ENCODE measurements at places on chromosomes 7 and 10.

DNA sequence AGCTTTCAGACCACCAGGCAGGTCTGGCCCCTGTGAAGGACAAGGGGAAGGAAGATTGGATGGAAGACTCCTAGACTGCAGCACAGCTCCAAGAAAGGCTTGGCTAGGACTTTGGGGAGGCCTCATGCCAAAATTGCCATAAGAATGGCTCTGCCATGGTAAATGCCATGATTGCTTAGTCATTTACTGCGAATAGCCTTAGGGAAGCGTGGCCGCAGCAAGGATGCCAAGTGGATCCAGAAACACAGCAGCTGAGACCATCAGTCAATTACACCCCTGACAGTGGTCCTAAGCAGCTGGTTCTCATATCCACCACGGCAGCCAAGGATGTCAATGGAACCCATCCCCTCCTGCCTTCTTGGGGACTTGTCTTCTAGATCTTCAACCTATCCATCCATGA, 88.2 kb upstream of the AUTS2 start:
- no peak for DNase-seq

GRCh38 chr10:124516181-124516580, 54.6 kb downstream of the LHPP start:
- no peak for DNase-seq

- no peak for DNase-seq
Measured at GRCh38 chr7:150342121-150342408, 636 bp upstream of the RARRES2 start.

DNA sequence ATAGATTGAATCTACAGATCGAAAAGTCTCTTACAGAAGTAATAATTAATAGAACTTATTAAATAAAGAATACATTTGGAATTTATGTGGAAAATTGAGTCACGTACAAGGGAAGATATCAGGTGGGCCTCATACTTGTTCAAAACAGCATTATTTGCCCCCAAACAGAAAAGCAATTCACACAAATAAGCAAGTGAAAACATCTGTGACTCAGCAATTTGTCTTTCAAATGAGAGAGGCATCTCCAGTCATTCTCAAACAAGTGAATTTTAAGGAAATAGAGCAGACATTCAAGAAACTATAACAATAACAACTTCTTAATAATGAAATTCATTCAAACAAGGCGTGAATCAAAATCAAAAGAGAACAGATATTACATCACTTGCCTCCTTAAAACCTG, 50.1 kb downstream of the SEMA3A start:
- DNase-seq = no peak

DNA sequence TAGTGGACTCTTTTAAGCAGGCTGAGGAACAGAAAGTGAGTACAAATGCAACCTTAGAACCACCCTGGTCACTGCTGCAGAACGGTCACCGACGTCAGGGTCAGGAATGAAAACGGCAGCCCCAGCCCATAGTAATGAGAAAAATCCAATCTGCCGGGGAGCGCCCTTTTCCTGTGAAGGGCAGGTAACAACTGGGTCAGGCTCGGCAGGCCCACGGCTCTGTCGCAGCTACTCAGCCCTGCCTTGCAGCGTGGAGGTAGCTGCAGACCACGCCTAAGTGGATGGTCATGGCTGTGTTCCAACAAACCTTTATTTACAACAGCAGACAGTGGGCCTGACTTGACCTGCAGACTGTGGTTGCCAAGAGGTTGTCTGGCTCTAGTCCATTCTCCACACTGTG, 563.2 kb downstream of the DNAJB6 start:
- no peak for DNase-seq

DNA sequence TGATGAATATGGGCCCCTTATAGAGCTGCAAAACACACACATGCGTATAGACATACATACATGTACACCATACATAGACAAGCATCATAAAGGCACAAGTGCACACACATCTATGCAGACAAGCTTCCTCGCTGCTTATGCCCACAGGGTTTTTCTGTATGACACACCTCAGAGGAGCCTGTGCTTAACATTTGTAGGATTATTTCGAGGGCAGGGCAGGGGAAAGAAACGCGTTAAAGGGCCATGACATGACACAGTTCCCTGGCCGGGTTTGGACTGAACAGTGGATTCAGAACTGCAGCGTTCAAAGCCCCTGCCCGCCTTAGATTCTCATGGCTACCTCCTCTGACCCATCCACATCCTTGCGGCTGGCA, 44.8 kb downstream of the CHST3 start:
- DNase-seq = no peak

GRCh38 chr7:2079332-2080059, 153.2 kb downstream of the MAD1L1 start:
- DNase-seq = no peak

DNA sequence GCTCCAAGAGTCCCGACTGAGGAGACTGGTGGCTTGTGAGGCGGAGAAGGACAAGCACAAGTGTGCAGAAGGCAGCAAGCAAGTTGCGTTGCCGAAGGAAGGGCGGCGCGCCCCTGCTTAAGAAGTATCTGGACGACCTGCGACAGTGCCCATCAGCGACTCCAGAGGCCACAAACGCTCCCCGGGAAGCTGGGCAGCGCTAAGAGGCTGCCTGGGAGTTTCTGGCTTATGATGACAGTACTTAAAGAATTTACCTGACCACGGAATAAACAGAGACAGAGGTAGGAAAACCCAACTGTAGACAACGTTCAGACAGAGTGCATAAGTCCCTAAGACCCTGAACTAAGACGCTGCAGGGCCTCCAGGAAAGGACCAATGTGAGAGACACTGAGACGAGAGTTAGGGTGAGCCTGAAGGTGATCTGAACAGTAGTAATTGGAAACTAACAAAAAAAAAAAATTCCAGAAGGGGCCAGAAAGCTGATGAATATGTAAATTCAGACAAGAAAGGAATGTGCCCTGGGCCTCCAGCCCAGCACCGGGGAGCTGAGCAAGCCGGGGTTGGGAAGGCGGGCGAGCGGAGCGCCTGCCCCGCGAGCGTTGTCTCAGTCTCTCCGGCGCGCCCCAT, 1.0 kb downstream of the OSBPL3 start:
- no peak for DNase-seq

DNA sequence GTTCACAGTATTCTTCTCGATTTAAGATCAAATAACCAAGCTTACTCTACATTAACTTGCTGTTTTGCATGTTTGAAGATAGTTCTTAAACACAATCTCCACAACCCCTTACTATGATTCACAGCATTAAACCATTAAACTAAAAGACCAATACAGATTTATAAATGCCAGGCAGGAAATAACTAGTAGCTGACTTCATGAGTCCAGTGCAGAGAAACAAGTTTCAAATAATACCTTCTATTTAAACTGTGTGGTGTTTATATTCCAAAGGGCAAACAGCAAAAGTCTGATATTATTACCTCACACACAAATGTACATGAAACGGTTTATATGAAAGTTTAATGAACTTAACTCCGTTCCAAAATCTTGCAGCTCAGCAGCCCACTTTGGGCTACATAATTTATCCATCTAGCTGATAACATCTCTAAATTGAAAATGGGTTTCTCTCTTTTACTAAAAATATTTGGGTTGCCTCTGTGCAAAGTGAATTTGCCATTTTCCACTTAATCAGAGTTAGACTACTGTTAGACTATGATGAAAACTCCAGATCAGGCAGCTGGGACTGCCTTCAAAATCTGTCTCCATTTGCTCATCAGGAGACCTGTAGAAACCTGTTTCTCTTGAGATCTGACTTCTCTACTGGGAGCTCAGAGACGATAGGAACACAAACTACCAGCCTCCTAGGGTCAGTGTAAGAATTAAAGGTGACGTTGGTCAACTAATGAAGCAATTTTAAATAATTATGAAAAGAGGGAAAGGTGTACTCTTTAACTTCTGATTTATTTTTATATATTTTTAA, 287.3 kb downstream of the FZD1 start:
- DNase-seq = no peak

- no peak for DNase-seq
Measured at GRCh38 chr10:86330778-86331763, 35.5 kb downstream of the GRID1 start.
